Jurkat, Clone E6-1 (cell line): ENCODE measurements at places on chromosomes 6 and 20.

- DNase-seq, result no peak
These were observed 52.5 kb upstream of the SPTLC3 start for GRCh38 chr20:12956303-12956702.

- no peak for DNase-seq
These were observed 60.6 kb downstream of the ANKS1A start for GRCh38 chr6:34949636-34950035.

DNA sequence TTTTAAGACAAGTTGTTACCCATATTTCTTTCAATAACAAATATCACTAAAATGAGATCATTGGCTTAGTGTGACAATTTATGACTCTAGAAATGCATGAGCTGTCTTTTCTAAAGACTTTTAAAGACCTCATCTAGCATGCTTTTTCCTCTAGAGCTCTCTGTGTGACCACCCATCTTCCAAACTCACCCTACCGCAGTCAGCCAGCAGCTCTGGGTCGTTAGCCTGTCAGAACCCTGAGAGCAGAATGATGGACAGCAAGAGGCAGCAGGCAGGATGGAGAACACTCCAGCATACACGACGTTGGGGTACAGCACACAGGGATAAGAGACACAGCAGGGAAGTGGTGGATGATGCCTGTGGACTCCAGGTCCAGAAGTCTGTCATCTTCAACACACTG is 45.1 kb upstream of the TBX18 start:
- DNase-seq, result no peak

DNA sequence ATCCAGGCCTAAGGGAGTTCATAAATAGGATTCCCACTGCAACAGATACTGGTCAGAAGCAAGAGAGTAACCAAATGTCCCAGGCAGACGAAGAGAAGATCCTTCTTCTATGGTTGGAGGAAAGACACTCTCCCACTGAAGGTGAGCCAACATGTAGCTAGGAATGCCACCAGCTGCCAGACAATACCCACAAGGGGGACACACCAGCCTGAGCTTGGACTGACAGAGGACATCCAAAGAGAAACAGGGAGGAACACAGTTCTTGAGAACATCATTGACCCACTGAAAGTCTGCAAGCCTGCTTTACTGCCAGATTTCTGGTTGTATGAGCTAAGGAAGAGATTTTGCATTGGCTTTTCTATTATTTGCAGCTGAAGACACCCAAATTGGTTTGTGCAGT is 80.1 kb downstream of the PXDC1 start:
- no peak for DNase-seq

GRCh38 chr6:45572833-45573232 is 195.1 kb upstream of the SUPT3H start:
- no peak for DNase-seq
